Osteocyte (in vitro differentiated cells): ENCODE measurements at places on chromosomes 16 and 17. TPM values are rescaled to one million over a fixed set of nuclear protein-coding genes. Genes with fewer than 3 reads are reported as not detected.

Gene KRT25
- total RNA-seq, result not detected in 2 replicates

Gene KRT16
- 1.3 and 1.4 TPM in 2 replicates for total RNA-seq

Gene ACAP1
- total RNA-seq, result 2.0 and 4.2 TPM in 2 replicates

Gene TBC1D3C
- total RNA-seq, result not detected in 2 replicates

Gene SCN4A
- total RNA-seq, result not detected in 2 replicates

Gene RBL2
- 43.4 and 47.7 TPM in 2 replicates for total RNA-seq

Gene VAT1
- total RNA-seq, result 439 and 505 TPM in 2 replicates

Gene HEATR9
- not detected in 2 replicates for total RNA-seq

Gene PPL
- 9.7 and 10.3 TPM in 2 replicates for total RNA-seq

Gene ZG16
- not detected in 2 replicates for total RNA-seq

Gene NUFIP2
- 46.8 and 48.0 TPM in 2 replicates for total RNA-seq

- H3K36me3 ChIP-seq, result no peaks in the 10 kb centered on the region
- no peak overlapping the region for H3K27ac ChIP-seq
- H3K4me3 ChIP-seq, result no peak overlapping the region
- no peaks in the 10 kb centered on the region for H3K4me1 ChIP-seq
- H3K27me3 ChIP-seq, result no peaks in the 10 kb centered on the region
Observed at GRCh38 chr17:7423679-7424078, 1.7 kb upstream of the SPEM2 start.

DNA sequence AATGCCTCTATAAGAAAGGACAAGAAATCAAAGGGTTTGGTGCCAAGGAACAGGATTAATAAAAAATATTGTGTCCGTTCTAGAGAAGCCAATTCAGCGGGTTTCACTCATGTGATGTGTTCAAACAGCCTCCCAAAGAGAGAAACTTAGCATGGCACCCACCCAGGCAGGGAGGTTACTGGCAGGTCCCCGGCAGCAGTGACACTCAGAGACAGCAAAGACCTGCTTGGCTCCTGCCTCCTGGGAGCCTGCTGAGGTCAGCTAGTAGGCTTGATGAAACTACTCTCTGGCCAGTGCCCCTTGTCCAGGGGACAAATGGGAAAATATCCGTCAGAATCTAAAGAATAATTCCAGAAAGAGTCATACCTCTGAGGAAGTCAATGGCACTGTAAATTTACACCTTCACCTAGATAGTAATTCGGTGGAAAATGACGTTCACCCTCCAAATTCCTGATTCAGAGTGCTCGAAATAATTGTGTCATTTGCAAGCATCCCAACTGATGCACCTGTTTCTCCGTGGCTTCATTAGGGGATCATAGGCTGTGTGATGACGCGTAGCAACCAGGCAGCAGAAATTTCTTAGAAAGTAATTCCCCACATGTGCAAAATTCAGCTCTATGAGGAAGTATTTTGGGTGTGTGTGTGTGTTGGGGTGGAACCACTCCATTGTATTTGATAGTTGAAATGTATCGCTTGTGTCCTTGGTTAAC, 481.5 kb upstream of the ZFHX3 start:
- H3K27ac ChIP-seq, result no peak overlapping the region
- H3K36me3 ChIP-seq, result no peaks in the 10 kb centered on the region
- no peaks in the 10 kb centered on the region for H3K4me1 ChIP-seq
- no peak for DNase-seq

DNA sequence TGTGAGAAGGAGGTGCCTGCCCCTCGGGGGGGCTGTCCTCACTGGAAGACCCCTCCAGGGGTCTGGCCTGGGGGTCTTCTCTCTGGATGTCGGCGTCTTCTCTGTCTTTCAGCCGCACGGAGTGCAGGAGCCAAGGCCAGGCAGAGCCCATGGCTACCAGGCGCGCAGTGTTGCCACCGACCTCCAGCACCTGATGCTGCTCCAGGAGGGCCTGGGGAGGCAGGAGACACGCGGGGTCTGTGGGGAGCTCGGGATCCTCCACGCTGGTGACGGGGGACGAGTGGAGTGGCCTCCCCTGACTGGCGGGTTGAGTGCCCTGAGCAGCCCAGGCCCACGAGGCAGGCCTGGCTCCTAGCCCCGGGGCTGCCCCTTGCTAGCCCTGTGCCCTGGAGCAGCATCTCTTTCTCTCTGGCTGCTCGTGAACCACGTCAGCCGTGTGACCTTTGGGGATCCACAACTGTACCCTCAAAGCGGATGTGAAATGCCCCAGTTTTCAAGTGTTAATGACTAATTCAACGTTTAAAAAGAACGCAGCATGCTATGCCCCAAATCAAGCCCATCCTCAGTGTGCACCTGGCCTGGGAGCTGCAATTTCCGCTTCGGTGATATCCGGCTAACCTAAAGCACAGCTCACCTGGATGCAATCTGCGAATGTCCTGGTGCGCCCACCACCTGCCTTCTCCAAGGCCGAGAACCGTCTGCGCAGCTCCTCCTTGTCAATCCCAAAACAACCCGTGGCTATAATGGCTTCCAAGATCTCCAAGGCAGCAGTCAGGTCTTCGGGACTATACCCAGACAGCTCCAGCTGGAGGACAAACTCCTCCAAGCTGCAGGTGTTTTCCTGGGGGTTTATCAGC, 62.9 kb downstream of the IL21R start:
- no peak for DNase-seq
- peaks cover 57% of the 10 kb centered on the region for H3K36me3 ChIP-seq
- peaks cover 18% of the 10 kb centered on the region for H3K4me1 ChIP-seq
- H3K4me3 ChIP-seq, result no peak overlapping the region

DNA sequence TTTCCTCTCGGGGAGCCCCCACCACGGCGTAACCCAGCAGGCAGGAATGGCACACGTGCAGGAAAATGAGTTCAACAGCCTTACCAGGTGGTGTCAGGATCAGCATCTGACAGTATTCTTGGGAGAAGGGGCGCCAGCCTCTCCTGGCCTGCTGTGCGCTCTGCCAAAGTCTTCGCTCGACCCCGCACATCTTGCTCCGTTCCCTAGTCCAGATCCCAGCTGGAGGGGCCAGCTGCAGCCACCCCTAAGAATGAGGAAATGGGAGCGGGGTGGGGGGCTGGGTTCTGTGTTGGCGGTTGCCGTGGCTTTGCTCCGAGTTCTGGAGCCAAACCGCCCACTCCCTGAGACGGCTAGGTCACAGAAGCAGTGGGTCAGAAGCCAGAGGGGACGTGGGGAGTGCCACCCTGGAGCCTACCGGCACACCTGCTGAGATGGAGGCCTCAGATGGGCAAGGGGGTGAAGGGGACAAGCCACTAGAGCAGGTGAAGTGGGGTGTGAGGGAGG, at the start of gene CHCT1:
CHCT1 (plus strand) TSS at position 328 of the 504 bp plus-strand sequence; CDS start at position 432, 104 bp downstream.
- no peaks in the 10 kb centered on the region for H3K36me3 ChIP-seq
- DNase-seq, result no peak
- no peak within 1 kb of the TSS for H3K27ac ChIP-seq
- H3K4me1 ChIP-seq, result peaks cover 9% of the 10 kb centered on the region
- peak within 1 kb of the TSS; percentile 70 for H3K4me3 ChIP-seq
- H3K27me3 ChIP-seq, result no peaks in the 10 kb centered on the region

GRCh38 chr17:43468691-43469139, 15.1 kb upstream of the DHX8 start:
- peaks cover 3% of the 10 kb centered on the region for H3K27me3 ChIP-seq
- peaks cover 33% of the 10 kb centered on the region for H3K4me1 ChIP-seq
- no peak overlapping the region for H3K4me3 ChIP-seq
- DNase-seq, result no peak

DNA sequence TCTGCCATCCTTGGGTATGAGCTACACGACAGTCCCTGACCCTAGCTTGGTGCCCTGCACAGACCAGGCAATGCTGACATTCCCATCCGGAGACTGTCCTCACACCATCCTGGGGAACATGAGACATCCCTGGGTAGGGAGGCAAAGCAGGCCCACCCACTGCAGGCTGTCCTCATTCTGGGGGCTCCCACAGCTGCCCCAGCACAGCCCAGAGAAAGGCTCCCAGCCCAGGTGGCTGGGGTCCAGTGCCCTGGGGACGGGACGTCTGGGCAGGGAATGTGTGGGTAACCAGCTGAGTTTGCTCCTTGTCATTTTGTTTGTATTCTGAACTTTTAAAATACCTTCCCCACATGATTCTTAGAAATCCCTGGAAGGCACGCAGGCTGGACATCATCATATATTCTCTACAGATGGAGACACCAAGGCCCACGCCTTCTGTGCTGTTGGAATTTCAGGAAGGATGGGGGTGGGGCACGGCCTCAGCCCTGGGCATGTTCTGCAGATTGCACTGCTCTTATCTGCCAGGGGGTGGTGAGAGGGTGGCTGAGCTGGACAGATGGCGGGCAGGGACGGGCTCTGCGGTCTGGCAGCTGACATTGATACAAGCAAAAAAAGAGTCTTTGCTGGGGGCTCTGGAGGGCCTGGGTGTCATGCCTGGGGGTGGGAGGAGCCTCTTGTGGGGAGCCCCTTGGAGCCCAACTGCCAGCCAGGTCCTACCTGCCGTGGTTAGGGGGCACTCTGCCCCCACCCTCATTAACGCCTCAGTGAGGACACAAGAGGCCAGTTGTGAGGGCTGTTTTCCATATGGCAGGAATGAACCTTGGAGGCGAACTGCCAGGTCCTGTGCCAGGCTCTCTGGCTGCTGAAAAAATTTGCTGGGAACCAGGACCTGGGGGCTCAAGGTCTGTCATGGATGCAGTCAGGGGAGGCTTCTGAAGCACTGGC, 28.4 kb downstream of the LRRC75A start:
- H3K36me3 ChIP-seq, result no peaks in the 10 kb centered on the region
- peak overlapping the region; percentile 23 for H3K27ac ChIP-seq
- H3K4me3 ChIP-seq, result no peak overlapping the region
- no peaks in the 10 kb centered on the region for H3K27me3 ChIP-seq

GRCh38 chr17:1629504-1630310, 1.1 kb upstream of the SLC43A2 start:
- peak overlapping the region; percentile 75 for H3K4me3 ChIP-seq
- H3K27me3 ChIP-seq, result peaks cover 29% of the 10 kb centered on the region
- H3K36me3 ChIP-seq, result no peaks in the 10 kb centered on the region
- H3K27ac ChIP-seq, result peak overlapping the region; percentile 80
- peaks cover 16% of the 10 kb centered on the region for H3K4me1 ChIP-seq

DNA sequence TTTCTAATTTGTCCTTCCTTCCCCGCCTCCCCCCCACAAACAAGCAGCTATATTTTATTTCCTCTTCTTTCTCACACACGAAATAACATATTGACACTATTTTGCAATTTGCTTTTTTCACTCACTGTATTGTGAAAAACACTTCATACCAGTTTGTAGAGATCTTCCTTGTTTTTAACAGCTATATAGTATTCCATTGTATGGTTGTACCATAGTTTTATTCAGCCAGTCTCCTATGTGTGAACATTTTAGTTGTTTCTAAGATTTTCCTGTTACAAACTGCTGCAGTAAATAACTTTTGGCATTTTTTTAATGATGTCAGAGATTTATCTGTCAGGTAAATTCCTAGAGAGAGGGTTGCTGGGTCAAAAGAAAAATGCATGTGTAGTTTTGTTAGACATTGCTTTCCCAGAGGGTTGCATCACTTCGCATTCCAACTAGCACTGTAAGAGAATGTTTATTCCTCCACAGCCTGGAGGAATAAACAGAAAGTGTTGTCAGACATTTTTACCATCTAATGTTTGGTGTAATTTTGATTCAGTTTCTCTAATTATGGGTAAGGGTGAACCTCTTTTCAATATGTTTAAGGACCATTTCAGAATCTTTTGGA, 101.2 kb downstream of the MRTFB start:
- H3K27me3 ChIP-seq, result no peaks in the 10 kb centered on the region
- H3K36me3 ChIP-seq, result peaks cover 6% of the 10 kb centered on the region
- peak overlapping the region; percentile 69 for H3K27ac ChIP-seq
- peaks cover 23% of the 10 kb centered on the region for H3K4me1 ChIP-seq
- DNase-seq, result no peak

DNA sequence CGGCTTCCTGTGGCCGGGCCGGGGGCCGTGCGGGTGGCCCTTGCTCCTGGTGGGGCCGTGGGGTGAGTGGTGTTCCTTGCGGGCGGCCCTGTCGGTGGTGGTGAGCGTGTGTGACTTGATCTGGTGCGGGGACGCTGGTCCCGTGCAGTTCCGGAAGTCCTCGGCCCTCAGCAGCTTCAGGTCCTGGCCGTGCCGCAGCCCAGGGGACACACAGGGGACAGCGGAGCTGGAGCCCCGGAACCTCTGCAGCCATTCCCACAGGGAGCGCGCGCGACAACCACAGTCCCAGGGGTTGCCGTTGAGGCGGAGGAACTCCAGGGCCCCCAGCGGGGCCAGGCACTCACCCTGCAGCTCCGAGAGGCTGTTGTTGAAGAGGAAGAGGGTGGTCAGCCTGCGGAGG, 88.4 kb downstream of the RTN4RL1 start:
- H3K27ac ChIP-seq, result no peak overlapping the region
- peaks cover 5% of the 10 kb centered on the region for H3K4me1 ChIP-seq
- no peaks in the 10 kb centered on the region for H3K36me3 ChIP-seq

- no peaks in the 10 kb centered on the region for H3K36me3 ChIP-seq
- H3K4me1 ChIP-seq, result peaks cover 5% of the 10 kb centered on the region
- DNase-seq, result no peak
- H3K4me3 ChIP-seq, result no peak overlapping the region
- H3K27me3 ChIP-seq, result peaks cover 3% of the 10 kb centered on the region
- H3K27ac ChIP-seq, result no peak overlapping the region
Observed at GRCh38 chr16:80231888-80232287, 308.9 kb upstream of the DYNLRB2 start.

DNA sequence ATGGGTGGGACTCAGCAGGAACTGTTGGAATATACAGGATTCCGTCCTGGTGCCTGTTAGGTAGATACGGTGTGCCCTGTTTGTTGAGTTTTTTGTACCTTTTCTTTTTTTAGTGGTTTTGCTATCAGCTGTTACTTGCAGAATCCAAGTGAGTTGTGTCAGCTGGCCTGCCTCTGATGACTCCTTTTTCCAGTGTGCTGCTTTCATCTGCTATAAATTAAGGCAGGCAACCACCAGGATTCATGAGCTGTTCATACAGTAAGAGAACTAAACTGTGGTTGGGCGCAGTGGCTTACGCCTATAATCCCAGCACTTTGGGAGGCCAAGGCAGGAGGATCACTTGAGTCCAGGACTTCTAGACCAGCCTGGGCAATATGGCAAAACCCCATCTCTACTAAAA, 79.9 kb downstream of the WNT3 start:
- H3K4me1 ChIP-seq, result peaks cover 21% of the 10 kb centered on the region
- no peaks in the 10 kb centered on the region for H3K27me3 ChIP-seq
- H3K4me3 ChIP-seq, result no peak overlapping the region
- no peaks in the 10 kb centered on the region for H3K36me3 ChIP-seq
- no peak for DNase-seq

GRCh38 chr16:22191532-22192260, 14.4 kb upstream of the EEF2K start:
- H3K4me3 ChIP-seq, result peak overlapping the region; percentile 91
- H3K27ac ChIP-seq, result peak overlapping the region; percentile 100
- H3K27me3 ChIP-seq, result no peaks in the 10 kb centered on the region
- peaks cover 32% of the 10 kb centered on the region for H3K4me1 ChIP-seq
- no peaks in the 10 kb centered on the region for H3K36me3 ChIP-seq

GRCh38 chr16:75789237-75789636, 62.9 kb upstream of the CPHXL start:
- H3K4me3 ChIP-seq, result no peak overlapping the region
- H3K36me3 ChIP-seq, result no peaks in the 10 kb centered on the region
- DNase-seq, result no peak
- H3K4me1 ChIP-seq, result no peaks in the 10 kb centered on the region
- no peak overlapping the region for H3K27ac ChIP-seq
- H3K27me3 ChIP-seq, result peaks cover 9% of the 10 kb centered on the region

GRCh38 chr16:23975293-23975692, 139.5 kb downstream of the PRKCB start:
- DNase-seq, result no peak
- no peaks in the 10 kb centered on the region for H3K36me3 ChIP-seq
- H3K27me3 ChIP-seq, result no peaks in the 10 kb centered on the region
- no peaks in the 10 kb centered on the region for H3K4me1 ChIP-seq
- no peak overlapping the region for H3K27ac ChIP-seq
- H3K4me3 ChIP-seq, result no peak overlapping the region
